ENCODE measurements at places on chromosomes 3 and 15.

- no peak for DNase-seq
These were observed 154.1 kb downstream of the LSAMP start for GRCh38 chr3:116291141-116291540.

- no peak for DNase-seq
These were observed 13.2 kb upstream of the TMEM212 start for GRCh38 chr3:171829841-171830517.

DNA sequence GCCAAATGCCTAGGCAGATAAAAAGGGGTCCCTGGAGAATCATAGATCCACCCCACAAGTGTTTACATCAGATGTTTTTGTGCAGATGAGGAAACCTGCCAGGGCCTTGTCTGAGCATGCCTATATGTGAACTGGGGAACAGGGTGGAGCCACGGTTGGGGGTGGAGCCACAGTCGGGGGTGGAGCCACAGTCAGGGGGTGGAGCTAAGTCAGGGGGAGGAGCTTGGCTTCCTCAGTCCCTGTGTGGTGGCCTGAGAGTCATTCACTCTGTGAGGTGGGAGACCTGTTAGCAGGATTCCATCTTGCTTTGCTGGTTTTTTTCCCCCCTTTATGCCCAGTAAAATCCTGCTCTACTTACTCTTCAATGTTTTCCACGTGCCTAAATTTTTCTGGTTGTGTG lies 57.8 kb upstream of the TGFBR2 start:
- no peak for DNase-seq

DNA sequence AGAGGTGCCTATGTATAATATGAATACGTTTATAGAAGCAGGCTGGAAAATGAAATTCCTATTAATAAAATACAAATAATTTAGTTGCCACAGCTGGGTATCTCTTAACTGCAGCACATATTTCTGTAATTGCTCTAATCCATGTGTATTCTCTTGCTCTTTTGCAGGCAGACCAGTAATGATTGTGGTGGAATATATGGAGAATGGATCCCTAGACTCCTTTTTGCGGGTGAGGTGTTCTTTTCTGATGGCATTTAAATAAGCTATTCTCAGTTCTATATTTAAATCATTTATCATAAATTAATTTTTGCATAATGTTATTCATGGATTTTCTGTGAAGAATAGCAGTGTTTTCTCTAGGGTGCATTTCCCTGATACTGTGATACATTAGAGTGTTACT lies 153.9 kb upstream of the ARL6 start:
- no peak for DNase-seq

GRCh38 chr3:123297627-123297899 lies 95.8 kb downstream of the SEC22A start:
- no peak for DNase-seq

GRCh38 chr15:63178034-63178433 lies 11.4 kb upstream of the RAB8B start:
- DNase-seq = no peak

DNA sequence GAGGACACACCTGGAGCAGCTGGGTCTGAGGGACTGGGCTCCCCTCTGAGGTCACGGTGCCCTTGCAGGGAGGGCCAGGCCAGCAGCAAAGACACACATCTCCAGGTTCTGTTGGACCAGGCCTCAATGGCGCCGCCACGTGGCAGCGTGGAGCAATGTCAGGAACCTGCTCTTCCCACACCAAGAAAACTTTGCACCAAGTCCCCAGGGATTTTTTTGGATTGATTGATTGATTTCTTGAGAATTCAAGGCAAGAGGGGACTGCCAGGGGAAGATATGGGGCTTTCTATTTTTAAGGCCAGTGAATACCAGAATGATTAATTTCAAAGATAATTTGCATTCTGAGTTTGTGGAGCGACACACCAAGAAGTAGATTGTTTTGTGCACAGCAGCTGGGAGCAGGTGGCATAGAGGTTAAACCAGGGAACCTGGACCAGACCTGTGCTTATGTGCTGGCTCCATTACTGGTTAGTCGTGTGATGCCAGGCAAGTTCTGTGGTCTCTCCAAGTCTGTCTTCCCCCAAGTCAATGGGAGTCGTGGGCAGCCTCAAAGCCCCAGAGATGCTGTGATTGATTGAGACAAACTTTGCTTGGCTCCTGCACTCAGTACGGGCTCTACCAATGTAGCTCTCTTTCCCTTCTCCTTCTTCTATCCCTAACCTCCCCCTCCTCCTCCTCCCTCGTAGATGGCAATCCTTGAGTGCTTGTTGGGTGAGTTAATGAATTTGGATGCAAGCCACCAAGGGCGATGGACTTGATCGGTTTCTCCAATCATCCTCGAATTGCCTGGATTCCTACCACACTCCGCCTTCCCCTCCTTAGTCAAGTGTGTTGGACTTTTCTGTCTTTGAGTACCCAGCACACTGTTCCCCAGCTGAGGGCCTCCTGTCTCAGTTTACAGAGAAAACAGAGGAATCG lies 96.2 kb upstream of the TRPM1 start:
- no peak for DNase-seq

DNA sequence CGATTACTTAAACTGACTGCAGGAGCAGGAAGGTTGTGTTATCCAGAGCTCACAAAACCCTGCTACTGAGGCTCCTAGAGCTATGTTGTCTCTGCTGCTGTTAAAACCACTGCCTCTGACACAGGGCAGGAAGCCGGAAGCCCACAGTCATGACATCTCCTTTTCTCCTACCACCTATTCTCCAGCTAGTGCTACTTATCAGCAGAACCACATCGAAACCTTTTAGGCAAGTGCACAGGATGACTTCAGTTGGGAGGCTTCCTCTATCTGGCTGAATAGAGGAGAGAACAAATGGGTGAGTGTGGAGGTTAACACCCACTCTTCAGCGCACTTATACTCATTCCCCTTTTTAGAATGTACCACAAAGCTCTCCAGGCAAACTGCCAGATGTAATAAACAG lies 638.0 kb downstream of the OTOL1 start:
- no peak for DNase-seq

GRCh38 chr3:127441764-127442163 lies 148.8 kb downstream of the TPRA1 start:
- no peak for DNase-seq

DNA sequence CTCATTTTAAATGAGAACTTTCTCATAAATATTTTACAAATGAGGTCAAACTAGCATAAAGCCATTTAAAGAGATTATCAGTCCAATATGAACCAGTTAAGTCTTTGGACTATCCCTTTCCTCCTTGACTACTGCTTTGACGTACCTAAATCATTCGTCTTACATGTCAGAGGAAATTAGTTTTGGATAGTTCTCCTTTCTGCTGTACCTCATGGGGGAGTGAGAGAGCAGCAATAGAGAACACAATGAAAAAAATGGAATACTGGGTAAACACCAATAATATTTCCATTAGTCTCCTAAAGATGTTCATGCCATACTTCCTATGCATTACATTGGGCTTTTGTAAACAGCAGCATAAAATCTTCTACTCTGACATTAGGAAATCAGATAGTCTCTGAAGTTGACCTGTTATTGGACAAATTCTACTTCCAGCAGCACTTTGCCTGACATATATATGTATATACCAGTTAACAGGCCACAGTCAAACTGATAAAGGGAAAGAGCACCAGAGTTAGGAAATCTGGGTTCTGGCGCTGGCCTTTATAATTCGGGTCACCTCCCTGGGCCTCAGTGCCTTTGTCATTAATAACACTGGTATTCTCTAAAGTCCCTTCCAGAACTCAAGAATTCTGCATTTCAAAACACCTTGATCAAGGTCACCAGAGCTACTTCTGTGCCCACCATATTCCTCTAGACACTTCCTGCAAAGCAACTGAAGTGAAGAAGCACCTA lies 26.8 kb downstream of the TIMMDC1 start:
- DNase-seq = no peak

DNA sequence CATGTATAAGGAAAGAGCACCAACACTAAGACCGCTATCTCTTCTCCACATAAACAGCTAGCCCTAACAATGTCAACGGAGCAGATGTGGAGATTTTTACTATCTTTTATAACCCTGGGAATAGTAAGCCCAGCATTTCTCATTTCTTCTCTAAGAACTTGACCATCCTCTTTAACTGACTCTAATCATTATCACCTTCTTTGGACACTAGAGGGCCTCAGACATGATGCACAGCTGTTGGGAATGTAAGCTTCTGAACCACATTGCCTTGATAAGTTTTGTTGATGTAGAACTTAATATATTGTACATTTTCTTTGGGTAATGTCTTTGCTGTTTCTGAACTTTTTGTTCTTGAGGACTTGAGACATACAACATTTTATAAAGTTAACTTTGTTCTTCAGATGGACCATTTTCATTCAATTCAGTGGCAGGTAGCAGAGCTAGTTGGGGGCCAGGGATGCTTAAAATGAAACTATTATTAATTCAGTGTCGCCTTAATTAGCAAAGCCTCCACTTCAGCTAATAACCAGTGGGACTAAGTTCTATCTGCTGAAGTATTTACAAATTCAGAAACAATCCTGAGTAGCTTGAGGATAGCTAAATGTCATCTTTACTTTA lies 9.6 kb upstream of the TAGLN3 start:
- no peak for DNase-seq

DNA sequence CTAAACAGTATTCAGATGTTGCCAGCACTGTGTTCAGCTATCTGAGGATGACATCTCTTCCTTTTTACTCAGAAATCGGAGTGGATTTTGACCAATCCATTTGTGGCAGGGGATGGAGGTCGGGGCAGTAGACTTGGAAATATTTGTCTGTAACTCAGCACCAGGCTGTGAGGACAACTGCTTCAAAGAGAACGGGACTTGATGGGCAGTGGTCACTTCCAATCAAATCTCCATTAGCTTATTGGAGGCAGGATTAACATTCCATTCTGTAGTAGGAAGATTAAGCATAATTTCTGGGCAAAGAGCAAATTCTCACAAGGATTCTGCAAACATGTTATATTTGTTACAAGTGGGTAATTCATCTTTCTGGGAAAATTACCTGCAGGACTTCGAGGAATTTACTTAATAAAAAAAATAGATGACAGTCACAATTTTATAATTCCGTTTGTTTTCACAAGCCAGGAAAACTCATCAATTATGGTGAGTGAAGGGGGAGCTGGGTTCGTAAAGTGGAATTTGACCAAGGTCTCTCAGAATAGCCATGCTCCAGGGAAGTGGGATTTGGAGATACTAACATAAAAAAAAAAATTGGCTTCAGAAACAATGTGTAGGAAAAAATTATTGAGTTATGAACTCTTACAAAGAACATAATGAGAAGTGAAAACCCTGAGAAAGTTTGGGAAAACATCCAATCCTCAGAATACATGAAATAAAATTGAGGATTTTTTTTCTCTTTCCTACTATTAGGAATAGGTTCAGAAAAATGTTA lies 18.1 kb downstream of the CRABP1 start:
- DNase-seq = no peak

DNA sequence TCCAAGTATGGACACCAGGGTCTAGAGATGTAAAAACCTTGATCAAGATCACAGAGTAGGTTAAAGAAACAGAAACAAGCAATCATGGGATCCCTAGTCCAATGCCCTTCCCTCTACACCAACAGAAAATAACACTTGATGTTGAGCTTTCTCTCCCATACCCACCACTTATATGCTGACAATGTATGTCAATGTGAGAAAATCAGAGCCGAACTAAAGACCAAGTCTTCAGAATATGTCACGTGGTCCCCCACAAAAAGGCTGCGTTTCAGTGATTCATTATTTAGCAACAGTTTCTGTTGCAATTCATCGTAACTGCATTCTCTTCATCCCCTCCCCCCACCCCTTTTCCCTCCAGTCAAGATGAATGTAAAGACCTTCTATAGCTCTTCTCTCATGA lies 278.9 kb upstream of the STT3B start:
- no peak for DNase-seq

DNA sequence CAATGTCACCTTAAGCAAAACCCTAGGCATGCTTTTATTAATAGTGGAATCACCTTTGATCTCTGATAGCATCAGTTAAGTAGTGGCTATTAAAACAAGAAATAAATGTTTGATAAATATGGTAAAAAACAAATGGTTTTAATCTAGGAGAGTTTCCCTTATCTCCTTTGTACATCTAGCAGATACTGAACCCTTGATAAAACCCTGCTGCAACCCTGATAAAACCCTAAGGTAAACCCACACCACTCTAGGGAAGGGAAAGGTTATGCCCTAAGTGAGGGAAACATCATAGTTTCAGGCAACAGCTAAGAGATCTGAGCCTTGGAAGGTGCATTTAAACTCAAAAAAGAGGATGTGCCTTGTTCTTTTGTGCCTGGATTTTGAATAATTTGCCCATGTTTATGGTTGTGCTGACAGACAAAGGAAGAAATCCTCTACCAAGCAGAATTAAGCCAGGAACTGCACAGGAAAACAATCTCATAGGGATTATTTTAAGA lies 309.7 kb downstream of the FGF12 start:
- no peak for DNase-seq

DNA sequence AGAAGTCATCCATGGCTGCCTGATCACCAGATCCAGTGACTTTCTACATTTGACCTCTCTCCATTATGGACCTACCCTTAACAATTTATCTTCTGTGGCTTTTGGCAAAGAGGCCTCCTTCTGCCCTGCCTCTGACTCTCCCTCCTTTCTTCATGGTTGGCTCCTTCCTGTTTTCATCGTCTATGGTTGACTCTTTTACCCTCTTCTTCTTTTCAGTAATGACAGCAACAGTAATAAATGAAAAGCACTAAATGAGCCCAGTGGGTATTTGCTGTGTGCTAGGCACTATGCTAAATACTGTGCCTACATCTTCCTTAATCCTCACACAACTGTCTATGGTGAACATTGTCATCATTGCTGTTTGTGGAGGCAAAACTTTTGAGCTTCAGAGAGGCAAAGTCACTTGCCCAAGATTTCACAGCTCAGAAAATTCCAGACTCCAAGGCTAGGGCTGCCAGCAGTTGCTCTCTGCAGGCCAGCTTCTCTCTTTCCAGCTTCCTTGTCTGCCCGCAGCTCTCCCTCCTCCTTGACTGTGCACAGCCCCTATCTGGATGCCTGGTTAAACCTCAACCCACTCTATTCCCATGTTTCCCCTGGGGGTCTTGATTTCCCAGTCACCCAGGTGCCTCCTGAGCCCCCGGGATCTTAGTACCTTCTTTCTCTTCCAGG lies 24.6 kb downstream of the ITPR1 start:
- no peak for DNase-seq

GRCh38 chr3:180246688-180247195 lies 210.0 kb upstream of the PEX5L start:
- DNase-seq = no peak

DNA sequence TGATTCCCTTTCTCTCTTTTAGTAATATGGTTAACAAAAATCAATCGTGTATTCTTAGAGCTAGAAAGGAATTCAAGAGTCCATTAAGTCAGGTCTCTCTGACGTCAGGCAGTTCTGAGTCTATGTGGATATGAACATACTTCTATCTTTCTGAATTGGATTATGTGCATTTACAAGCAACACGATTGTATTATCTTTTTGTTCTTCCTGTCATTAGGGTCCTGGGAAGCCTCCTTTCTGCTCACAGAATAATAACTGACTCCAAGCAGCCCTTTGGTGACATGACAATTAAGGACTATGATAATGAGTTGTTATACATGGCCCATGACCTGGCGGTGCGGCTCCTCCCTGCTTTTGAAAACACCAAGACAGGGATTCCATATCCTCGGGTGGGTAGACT lies 14.0 kb downstream of the EDEM1 start:
- DNase-seq = no peak
